ENCODE measurements at places on chromosomes 6 and 20.

GRCh38 chr20:39533858-39534257, 571.7 kb downstream of the DHX35 start:
- no peak for DNase-seq

- no peak for DNase-seq
These were observed 1958.5 kb upstream of the DEFB115 start for GRCh38 chr20:29298759-29299613.

GRCh38 chr6:158660333-158660754, 10.5 kb downstream of the SYTL3 start:
- DNase-seq, result no peak

- DNase-seq, result no peak
These were observed 8.9 kb upstream of the LPIN3 start for GRCh38 chr20:41331731-41332130.

- peak; percentile 40 for DNase-seq
These were observed 97.5 kb downstream of the CDH26 start for GRCh38 chr20:60055740-60056139.

DNA sequence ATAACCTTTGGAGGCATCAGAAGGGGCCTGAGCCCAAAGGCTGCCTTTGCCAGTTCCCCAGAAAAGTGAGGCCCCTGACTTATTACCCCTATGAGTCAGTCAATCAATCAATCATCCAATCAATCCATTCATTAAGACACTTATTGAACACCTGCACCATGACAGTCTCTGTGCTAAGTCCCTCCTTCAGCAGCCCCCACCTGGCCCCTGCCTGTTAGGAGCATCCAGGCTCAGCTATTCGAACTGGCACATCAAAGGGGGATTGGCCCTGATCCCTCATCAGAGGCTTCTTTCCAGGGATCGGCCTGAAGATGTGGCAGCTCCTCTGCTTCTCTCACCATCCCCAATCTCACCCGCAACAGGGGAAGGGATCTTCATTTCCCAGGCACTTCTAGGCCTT, 27.7 kb upstream of the VEGFA start:
- no peak for DNase-seq

- DNase-seq, result no peak
These were observed 50.0 kb downstream of the CNBD2 start for GRCh38 chr20:36018208-36018988.

DNA sequence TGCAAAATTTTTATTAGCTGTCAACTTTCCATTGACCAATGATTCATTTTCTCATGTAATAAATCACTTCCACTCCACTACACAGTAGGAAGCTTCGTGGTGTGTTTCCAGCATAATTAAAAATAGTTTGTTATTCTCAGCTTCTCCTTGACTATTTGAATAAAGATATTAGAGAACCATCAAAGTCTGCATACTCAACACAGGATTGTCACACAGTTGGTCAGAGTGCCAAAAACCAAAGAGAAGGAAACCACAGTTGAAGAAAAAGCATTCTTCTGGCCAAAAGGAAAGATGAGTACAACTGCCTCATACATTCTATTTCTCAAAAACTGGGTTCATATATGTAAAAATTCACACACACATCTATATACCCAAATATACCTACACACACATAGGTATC, 455.1 kb upstream of the HSF2 start:
- no peak for DNase-seq

DNA sequence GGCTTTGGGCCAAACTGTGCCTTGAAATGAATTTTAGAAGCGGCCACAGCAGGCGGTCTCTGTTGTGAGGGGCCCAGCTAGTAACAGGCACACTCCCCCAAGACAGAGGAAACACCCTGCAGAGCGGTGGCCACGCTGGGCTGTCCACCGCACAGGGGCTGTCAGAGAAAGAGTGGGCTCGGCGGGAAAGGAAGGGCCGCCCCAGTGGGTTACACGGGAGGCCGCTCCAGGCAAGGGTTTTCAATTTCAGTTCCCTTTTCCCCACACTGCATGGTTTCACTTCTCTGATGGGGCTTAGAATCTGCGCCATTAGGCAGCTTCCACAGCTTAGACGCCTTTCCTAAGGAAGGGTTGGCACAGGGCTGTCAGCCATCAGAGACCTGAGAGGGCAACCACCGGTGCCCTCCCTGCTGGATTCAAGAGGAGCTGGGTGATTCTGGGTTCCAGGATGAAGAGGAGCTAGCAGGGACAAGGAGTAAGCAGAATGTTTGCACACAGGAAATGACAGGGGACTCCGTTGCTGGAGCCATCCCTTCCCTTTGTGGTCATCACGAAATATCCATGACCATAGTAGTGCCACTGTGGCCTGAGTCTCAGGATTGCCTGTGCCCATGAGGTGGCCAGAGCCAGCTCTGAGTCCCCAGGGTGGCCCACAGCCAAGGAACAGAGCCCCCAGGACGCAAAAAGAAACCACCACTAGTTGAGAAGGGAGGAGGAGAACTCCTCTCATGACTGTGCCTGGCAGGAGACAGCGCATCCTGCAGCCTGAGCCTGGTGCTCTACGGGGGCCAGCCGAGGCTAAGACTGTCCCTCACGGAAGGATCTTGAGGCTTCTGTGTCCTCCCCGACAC, 282.7 kb downstream of the NRN1 start:
- peak; percentile 38 for DNase-seq

- DNase-seq, result no peak
These were observed 22.6 kb upstream of the XRN2 start for GRCh38 chr20:21280522-21281016.

- DNase-seq, result no peak
These were observed 22.5 kb upstream of the SGK1 start for GRCh38 chr6:134340179-134340975.

- no peak for DNase-seq
These were observed 75.0 kb downstream of the SHLD1 start for GRCh38 chr20:5825130-5825719.

DNA sequence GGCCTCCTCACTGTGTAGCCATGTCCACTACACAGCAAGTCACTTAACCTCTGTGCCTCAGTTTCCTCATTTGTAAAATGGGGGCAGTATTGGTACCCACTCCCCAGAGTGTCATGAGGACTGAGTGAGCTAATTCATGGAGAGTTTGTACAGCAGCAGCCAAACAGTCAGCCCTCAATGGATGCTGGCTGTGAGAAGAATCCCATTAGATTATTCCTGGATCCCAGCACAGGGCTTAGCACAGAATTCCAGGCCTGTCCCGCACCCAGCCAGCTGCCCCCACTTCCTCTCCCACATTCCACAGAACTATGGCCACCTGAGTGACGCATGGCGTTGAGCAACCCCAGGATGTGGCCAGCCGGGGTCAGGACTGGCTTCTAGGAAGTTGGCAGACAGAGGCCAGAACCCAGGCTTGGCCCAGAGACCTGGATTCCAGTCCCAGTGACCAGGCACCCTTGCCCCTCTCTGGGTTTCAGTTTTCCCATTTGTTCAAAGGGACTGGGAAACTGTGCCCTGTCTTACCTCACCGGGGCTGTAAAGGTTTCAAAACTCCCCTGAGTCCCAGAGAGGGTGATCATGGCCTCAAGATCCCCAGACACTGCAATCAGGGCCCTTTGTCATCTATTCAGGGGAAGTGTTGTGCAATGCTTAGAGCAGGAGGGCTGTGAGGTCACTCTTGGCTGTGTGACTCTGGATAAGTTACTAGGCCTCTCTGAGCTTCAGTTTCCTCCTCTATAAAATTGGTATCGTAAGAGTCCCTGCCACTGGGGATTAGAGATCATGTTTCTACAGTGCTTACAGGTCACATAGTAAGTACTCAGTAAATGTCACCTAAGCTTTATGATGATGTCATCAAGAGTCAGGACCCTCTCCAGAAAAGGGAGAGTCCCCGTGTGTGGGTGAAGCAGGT, 3.0 kb upstream of the TGM2 start:
- peak; percentile 73 for DNase-seq

DNA sequence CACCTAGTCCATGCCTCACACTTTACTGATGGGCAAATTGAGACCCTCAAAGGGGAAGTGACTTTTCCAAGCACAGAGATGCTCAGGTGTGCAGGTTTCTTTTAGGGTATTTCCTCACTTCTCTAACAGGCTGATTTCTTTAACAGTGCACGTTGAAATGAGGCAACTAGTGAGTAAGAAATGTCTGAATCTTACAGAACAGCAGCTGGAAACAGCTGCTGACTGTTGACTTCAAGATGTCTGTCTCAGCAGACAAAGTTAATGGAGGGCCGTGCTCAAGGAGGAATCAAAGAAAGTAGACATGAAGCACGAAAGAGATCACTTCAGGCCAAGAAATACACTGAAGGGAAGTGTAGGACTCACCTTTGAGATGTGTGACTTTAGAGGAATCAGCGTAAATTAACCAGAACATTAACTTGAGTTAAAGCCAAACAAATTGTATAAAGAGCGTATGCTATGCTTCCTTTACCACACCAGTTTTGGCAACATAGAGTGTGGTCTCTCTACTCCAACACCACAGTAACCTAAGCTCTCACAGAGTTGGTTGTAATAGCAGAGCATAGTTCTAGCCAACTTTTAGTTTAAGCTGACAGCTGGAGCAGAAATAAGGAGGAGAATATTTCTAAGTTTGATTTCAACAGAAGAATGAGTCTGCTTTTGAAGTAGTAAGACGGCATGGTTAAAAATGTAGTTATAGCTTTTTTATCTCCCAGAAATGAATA, 60.9 kb downstream of the SAMD3 start:
- DNase-seq, result no peak

DNA sequence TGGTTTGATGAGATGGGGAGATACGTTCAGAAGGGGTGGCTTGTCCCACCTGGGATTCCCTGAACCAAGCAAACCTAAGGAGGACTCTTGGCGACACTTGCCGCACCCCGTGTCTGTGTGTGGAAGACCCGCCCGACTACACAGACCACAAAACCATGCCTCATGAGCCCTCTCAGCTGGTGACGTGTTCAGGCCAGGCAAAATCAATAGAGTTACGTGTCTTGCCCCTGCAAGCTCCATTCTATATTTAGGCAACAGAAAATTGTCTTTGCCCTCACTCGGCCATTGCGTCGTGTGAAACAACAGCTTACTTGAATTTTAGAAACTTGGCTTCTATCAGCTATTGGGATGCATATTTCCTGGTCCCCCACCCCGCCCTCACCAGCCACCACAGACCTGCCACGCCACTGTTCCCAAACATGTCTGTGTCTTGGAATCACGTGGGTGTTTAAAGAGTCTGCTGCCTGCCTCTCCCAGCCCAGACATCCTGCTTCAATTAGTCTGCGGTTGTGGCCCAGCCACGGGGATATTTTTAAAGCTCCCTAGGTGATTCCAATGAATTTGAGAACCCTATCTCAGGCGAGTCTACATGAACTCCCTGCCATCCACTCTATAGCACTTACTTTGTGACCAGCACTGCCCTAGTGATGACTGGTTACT, 279.2 kb upstream of the EXOC2 start:
- no peak for DNase-seq

DNA sequence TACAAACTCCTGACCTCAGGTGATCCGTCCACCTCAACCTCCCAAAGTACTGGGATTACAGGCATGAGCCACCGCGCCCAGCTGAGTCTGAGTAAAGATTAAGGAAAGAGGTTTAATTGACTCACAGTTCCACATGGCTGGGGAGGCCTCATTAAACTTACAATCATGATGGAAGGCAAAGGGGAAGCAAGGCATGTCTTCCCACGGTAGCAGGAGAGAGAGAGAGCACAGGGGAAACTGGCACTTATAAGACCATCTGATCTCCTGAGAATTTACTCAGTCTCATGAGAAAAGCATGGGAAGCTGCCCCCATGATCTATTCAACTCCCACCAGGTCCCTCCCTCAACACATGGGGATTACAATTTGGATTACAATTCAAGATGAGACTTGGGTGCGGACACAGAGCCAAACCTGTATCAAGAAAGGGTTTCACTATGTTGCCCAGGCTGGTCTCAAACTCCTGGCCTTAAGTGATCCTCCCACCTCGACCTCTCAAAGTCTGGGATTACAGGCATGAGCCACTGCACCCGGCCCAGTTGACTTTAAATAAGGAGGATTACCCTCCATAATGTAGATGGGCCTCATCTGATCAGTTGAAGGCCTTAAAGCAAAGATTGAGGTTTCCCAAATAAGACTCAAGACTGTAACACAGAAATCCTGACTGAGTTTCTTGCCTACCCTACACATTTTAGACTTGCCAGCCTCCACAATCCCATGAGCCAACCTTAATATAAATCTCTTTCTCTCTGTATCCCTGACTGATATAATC, 13.1 kb upstream of the PEX7 start:
- DNase-seq, result no peak

GRCh38 chr6:104689551-104690205, 170.0 kb downstream of the HACE1 start:
- DNase-seq, result no peak

DNA sequence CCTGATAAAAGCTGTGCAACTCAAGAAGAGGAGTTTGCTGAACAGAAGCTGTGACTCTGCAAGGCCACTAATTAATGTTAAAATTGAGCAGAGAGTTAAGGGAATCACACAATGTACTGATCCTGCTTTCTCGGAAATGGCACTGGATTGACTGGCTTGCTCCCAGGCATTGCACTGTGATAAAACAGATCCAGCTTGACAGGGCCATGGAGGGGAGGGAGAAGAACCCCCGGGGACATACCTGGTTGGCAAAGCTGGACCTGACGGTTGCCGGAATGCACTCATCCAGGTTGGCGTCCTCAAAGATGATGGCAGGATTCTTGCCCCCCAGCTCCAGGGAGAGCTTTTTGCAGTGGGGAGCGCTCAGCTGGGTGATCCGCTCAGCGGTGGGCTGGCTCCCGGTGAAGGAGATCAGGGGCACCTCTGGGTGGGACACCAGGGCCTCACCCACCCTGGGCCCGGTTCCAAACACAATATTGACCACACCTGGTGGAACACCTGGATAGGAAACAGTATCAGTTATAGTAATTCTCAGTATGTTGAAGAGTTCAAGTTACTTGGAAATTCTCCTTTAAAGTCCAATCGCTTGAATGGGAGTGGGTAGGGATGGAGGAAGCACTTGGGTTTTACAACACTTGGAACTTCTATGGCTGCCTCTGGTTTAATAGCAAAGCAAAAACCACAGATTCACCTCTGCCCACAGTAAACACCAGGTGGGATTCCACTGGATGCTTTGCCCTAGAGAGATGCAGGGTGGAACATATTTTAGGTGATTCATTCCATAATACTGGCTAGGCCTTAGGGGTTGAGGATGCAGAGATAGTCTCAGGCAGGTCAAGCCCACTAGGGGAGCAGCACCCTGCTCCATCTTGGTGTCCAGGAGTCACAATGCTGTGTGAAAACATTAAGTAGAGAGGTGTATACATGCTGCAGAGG, 17.1 kb downstream of the ALDH8A1 start:
- DNase-seq, result no peak

- DNase-seq, result no peak
These were observed 7.2 kb downstream of the SAMD3 start for GRCh38 chr6:130215526-130215925.

GRCh38 chr6:163983679-163984078, 569.2 kb downstream of the QKI start:
- no peak for DNase-seq

- peak; percentile 63 for DNase-seq
These were observed 25.8 kb upstream of the TMEM217 start for GRCh38 chr6:37283671-37284151.

All from heart right ventricle (tissue), 16 donors.